ENCODE measurements at places on chromosomes 6 and 20.
A peak's percentile ranks its signal among the peaks of the same experiment; 100 is the strongest.

DNA sequence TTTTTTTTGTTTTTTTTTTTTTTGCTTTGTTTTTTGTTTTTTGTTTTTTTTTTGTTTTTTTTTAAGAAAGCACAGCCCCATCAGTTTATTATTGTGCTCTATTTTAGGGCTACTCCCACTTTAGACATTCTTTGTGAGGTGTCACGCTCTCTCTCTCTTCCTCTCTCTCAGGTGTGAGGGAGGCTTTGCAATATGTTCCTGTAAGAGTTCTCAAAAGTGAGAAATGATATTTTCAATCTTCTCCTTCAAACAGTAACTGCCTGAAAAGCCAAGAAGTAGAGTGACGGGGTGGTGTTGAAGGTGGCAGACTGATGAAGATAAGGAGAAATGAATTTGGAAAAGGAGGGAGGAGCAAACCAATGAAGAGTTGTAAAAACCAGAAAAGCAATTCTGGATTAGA lies 28.3 kb upstream of the HDAC2 start:
- no peak for DNase-seq

- no peak for DNase-seq
These were observed 11.9 kb upstream of the WFDC10A start for GRCh38 chr20:45617591-45617990.

DNA sequence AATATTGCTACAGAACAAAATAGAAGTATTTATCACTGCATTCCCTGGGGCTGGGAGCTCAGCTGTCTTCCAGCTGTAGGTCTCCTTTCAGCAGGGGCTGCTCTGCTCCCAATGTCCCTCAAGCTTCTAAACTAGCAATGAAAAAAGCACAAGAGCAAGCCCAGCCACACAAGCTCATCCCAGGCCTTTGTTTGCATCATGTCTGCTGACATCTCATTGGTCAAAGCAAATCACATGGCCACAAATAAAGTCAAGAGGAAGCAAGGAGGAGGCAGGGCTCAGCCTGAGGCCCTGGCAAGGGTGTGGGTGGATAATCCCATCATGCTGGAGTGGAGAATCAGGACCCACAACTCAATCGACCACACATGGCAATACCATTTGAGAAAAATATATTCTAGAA lies 2.2 kb upstream of the BFSP1 start:
- no peak for DNase-seq

DNA sequence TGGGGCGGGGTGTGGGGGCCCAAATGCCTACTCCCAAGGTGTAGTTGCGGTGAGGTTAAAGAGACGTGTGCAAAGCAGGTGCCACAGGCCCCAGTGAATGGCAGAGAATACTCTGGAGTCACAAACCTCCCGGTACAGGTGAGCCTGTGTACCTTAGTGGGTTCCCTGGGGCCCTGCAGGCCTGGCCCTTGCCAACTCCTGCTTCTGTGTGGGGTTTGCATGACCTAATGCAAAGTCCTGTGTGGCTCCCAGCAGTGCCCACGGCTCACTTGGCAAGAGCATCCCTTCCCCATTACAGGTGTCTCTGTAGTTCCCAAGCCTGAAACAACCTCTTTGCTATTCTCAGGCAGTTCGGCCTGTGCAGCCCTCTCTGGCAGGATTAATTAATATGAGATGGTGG lies 17.5 kb downstream of the SPDEF start:
- no peak for DNase-seq

- DNase-seq = no peak
These were observed 25.8 kb downstream of the HLA-C start for GRCh38 chr6:31246051-31246521.

DNA sequence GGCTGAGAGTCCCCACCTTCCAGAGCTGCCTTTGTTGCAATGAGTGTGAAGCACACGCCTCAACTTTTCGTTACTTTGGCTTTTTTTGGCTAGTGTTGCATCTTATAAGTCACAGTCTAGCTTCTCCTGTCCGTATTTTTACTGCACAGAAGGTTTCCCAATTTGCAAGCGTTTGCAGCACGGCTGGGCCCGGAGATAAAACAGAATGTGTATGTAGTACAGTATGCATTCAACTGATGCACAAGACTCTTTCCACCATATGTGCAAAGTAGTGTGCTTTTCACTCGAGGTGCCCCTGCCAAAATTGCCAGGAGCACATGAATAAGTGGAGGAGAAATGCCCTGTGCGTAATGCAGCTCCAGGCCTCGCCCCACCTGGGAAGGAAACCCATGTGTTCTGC lies 79.6 kb downstream of the SOBP start:
- DNase-seq = no peak

GRCh38 chr6:108714766-108715414 lies 133.3 kb upstream of the ARMC2 start:
- DNase-seq = no peak

DNA sequence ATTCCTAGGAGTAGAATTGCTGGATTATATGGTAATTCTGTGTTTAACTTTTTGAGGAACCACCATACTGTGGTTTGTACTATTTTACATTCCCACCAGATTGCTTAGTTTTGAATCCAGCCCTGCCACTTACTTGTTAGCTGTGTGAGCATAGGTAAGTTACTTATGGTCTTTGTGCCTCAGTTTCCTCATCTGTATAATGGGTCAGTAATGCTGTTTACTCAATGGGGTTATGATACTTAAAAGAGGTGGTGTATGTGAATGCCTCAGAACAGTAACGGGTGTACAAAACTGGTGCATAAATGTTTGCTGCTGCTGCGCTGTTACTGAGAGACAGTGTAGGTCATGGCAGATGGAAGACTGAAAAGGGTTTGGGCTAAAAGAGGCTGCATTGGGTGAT lies 239.3 kb downstream of the NRN1 start:
- no peak for DNase-seq

GRCh38 chr6:146587459-146587858 lies 11.3 kb upstream of the ADGB start:
- DNase-seq = no peak

- DNase-seq = no peak
These were observed 7.7 kb downstream of the NCOA6 start for GRCh38 chr20:34817801-34818200.

GRCh38 chr6:109999740-110000139 lies 21.6 kb downstream of the GPR6 start:
- DNase-seq = no peak

DNA sequence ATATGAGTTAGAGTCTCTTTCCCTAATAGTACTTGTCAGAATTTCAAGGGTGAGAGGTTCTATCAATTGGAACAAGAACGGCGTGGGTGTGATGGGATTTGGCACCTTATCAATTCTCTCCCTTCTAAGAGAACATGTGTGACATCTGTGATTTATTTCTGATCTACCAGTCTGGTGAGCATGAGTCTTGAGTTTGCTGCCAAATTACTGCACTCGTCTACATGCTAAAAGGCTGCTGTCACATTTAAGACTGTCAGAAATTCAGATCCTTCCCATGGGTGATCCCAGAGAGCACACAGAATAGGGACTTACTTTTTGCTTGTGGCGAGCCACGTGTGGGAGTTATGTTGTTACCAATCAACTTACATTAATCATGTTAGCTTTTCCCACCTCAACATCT lies 370.2 kb upstream of the SASH1 start:
- no peak for DNase-seq

DNA sequence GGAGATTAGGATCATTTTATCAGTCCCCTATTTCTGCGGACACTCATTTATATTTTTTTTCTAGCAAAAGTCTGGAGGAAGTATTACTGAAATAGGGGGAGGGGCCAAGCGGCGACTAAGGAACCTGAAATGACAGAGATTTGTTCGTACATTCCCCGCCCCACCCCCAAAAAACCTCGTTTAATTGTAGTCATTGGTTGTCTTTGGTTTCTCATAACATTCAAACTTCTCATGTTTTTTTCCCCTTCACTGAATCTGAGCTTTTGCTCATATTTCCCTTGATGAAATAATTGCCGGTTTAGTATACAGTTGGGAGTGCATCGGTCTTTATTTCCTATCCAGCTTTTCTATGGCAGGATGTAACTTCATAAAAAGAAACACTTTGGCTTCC lies 768 bp upstream of the FYN start:
- DNase-seq = no peak

DNA sequence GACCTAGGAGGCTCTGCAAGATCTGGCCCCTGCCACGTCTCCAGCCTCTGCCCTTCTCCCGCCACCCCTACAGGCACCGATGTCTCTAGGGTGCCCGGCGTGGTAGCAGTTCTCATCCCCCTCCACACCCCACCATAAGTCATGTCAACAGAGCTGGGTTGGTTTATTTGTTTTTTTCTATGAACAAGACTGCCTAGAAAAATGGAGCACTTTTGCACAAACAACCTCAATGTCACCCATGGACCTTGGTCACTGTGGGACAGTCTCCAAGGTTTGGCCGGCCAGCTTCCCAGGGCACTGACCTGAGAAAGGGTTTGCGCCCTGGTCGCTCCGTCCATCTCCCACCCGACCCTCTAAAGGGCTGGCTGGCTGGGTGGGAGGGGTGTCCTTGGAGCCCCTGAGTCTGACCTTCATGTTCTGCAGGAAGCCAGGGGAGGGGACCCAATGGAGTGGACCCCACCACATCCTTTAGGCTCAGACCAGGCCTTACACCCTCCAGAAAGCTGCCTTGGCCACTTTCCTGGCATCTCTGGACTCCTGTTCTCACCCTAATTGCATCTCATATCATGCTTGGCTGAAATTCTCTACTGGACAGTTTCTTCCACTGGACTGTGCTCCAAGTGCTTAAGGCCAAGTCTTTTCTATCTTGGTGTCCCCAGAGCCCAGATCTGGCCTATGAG lies 104.8 kb upstream of the PTPN1 start:
- DNase-seq = no peak

GRCh38 chr6:63372951-63373533 lies 53.3 kb upstream of the LGSN start:
- DNase-seq = no peak

DNA sequence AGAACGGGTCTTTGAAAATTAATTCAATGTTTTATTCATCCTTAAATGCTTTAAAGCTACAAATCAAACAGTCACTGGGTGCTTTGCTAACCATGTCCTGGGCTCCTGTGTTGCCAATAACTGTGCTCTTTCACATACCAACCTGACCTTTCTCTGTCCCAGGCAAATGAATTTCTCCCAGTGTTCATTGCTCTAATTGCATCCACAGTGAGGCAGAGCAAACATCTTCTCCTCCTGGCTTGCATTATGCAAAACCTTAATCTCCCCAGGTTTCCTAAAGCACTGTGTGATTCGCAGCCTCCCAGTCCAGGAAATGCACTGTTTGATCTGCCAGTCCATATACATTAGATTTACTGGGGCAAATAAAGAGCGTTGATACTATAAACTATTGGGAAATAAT lies 219.0 kb downstream of the PREX1 start:
- DNase-seq = no peak

GRCh38 chr20:40191573-40191972 lies 497.5 kb downstream of the MAFB start:
- DNase-seq = no peak

GRCh38 chr20:23582293-23582692 lies 14.0 kb upstream of the CST9L start:
- no peak for DNase-seq

DNA sequence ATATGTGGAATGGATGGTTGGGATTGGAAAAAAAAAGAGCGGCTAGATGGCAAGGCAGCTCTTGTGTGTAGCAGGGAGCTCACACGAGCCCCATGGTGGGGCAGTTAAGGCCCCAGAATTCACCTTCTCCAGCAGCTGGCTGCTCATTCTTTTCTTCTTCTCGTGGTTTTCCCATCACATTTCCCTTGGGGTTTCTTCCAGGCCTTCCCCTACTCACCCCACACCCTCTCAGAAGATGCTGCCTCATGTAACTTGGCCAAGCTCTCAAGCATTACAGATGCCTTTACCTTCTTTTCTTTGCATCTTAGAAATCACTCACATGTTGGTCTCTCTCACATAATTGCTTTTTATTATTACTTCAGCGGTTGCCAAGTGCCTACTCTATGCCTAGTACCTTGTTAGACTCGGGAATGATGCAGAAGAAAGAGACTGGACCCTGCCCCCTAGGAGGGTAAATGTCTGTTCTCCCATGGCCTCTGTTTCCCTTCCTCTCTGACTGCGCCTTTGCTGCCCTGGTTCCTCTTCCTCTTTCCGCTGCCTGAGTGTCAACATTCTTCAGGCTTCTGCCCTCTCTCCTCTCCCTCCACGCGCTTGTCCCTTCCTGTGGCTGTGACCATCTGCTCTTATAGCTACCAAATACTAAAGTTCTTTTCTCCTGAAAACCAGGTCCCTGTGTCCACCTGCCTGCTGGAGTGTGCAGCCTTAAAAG lies 28.6 kb downstream of the PPARD start:
- no peak for DNase-seq

DNA sequence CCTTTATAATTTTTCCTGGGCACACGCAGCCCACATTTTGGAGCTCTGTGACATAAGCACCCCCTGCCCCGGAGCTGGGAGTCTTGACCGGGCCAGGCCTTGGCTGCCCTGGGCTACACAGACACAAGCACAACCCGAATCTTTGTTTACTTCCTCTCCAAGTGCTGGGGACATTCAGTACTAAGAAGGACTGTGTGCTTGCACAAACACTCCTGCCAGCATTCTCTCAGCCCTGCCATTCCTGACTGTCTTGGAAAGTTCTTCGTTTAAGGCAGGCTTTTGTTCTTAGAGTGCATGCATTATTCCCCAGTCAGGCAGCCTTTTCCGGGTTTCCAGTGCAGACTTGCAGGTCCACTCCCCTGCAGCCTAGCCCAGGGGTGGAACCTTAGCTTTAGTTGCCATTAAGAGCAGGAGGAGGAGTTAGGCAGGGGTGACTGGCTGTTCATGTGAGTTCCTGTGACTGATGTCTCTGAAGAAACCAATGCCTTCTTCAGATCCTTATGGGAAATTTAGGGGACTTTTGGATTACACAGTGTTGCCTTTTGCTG lies 28.6 kb downstream of the FOXO3 start:
- DNase-seq = no peak

- DNase-seq = peak; percentile 93
These were observed at the start of gene TMX4 for GRCh38 chr20:8019246-8019997. TSS of gene TMX4 (minus strand) at chr20:8019761. CDS start at chr20:8019613, 148 bp downstream.

DNA sequence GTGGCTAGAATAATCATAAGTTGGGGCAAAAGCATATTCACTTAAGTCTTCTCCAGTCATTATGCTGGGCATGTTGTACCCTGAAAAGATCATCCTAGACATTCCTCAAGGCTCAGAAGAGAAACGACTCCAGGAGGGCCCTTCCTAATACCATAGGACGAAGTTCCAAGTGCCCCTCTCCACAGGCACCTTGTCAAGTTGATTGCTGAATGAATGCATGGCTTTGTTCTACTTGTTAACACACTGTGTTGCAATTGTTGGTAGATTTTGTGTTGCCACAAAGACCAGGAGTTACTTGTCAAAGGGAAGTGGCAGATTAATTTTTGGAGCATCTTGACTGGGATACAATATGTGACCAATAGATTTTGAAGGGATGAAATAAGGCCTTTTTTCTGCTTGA lies 194.3 kb upstream of the SMLR1 start:
- DNase-seq = peak; percentile 67
